ENCODE measurements at places on chromosomes 7 and 10.

GRCh38 chr7:12646139-12646538 lies 41.3 kb upstream of the ARL4A start:
- no peak for DNase-seq

GRCh38 chr10:80408242-80409101 lies at the start of gene PRXL2A:
TSS of gene PRXL2A (plus strand) at chr10:80408551. CDS start at chr10:80420468, 11,917 bp downstream.
- no peak for DNase-seq

- no peak for DNase-seq
Observed at GRCh38 chr10:103933557-103934121, 15.7 kb upstream of the STN1 start.

DNA sequence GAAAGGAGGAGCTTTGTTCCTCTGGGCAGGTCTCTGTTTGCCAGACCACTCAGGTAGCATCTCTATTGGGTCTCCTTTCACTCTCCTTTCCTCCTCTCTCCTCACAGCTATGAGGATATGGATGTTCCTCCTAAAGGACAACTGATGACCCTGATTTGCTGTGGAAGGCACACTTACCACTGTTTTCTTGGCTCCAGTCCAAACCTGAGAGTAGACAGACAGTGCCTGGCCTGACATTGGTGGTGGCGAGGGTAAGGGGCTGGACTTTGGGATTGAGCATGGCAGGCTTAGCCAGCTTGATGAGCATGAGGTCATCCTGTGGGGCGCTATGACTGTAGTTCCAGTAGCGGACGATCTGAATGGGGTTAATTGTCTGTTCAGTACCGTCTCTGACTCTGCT lies 3.6 kb downstream of the PRSS37 start:
- no peak for DNase-seq

DNA sequence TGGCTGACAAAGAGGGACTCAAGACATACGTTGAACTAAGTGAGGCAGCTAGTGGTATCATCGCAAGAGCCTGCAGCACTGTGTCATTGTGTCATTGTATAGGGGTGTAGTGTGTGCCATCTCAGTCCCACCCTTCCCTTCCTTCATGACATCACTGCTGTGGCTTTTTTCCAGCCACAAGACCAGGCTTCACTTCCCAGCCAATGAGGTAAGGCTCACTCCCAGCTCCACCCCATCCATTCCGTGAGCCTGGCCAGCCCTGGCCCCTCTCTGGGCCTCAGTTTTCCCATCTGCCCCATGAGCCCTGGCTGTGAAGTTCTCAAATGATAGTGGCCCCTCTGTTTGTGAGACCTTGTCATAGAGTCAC lies 134.3 kb upstream of the ZMIZ1 start:
- no peak for DNase-seq

DNA sequence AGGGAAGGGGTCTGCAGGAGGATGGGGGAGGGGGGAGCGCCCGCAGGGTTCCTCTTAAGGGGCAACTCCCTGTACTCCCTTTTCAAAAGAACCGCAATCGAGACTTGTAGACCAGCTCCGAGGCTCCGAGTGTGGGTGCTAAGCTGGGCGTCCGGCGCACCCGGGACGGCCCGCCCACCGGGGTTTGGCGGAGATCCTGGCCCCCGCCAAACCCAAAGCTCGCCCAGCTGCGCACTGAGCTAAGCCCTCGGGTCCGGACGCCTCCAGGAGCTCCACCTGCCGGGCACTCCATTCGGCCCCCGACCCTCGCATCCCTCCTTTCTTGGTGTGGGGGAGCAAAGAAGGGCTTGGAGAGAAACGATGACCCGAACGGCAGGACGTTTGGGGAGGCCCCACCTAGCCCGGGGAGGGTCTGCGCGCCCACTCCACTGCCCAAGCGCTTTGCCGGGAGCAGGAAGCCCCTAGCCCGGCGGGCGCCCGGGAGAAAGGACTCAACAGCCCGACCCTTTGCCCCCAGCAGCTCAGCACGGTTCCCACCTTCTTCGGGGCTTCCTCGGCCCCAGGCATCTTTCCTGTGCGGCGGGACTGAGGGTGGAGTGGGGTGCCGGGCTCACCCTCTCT lies 651 bp downstream of the AFAP1L2 start:
- no peak for DNase-seq

- DNase-seq = no peak
Observed at GRCh38 chr10:30088178-30088577, 28.8 kb upstream of the JCAD start.

- DNase-seq = no peak
Observed at GRCh38 chr10:119416855-119417254, 125.7 kb downstream of the RGS10 start.

- no peak for DNase-seq
Observed at GRCh38 chr10:74433993-74434392, 283.0 kb downstream of the ADK start.

- DNase-seq = peak; percentile 8
Observed at GRCh38 chr10:97596101-97597082, 6.9 kb downstream of the C10orf62 start.

GRCh38 chr10:130137090-130137448 lies 878 bp downstream of the GLRX3 start:
- no peak for DNase-seq

- no peak for DNase-seq
Observed at GRCh38 chr10:128008521-128009250, 101.8 kb downstream of the PTPRE start.

DNA sequence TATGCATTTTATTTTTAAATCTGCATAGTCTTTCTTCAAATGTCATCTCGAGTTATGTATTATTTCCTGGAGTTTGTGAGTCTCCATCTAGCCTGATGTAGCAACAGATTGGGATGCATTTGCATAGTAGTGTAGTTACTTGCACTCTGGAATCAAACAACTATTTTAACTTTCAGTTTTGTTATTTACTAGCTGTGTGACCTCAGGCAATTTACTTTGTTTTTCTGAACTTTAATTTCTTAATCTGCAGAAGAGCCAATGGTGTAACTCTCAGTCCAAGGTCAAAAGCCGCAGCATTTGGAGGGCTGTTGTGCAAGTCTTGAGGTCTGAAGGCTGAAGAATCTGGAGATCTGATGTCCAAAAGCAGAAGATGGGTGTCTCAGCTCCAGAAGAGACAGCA lies 175.8 kb upstream of the SORCS1 start:
- no peak for DNase-seq

- DNase-seq = no peak
Observed at GRCh38 chr7:48938539-48939295, 14.4 kb downstream of the CDC14C start.

DNA sequence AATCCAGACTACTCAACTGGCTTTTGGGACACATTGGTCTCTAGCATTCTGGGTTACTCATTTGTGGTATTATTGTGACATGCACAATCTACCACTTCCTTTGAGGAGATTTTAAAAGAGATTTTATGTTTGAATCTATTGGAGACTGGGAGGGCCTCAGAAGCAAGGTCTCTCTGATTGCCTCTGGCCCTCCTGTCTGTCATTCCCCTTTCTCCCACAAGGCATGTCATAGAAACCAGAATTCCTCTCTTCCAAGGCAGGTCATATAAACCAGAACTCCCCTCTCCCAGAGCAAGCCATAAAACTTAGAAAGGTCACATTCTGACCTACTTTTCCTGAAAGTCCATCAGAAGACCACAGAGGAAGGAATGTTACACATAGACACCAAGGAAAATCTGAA lies 777.7 kb downstream of the PHTF2 start:
- no peak for DNase-seq

DNA sequence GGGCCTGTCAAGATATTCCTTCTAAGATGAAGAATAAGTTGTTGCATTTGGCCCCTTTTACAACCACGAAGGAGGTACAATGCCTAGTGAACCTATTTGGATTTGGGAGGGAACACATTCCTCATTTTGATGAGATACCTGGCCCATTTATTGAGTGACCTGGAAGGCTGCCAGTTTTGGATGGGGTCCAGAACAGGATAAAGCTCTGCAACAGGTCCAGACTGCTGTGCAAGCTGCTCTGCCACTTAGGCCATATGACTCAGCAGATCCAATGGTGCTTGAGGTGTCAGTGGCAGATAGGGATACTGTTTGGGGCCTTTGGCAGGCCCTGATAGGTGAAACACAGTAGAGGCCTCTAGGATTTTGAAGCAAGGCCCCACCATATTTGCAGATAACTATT lies 704.6 kb downstream of the CCSER2 start:
- no peak for DNase-seq

- DNase-seq = no peak
Observed at GRCh38 chr7:16317406-16317805, 103.9 kb downstream of the CRPPA start.

DNA sequence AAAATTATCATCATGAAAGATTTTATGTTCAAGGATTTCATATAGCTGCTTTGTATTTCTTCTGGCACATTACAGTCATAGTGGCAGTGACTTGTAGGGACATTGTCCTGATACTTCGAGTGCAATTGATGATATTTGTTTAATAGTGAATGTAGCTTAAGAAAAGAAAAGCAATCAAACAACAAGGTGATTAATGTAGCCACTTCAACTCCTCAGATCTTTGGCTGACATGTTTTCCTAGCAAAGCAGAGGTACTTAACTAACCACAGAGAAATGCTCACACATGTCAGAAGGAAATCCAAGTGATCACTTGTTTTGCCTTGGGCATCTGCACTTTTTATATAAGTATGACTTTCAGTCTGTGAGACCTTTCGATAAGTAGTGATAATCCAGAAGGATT lies 470.3 kb downstream of the AUTS2 start:
- DNase-seq = no peak

DNA sequence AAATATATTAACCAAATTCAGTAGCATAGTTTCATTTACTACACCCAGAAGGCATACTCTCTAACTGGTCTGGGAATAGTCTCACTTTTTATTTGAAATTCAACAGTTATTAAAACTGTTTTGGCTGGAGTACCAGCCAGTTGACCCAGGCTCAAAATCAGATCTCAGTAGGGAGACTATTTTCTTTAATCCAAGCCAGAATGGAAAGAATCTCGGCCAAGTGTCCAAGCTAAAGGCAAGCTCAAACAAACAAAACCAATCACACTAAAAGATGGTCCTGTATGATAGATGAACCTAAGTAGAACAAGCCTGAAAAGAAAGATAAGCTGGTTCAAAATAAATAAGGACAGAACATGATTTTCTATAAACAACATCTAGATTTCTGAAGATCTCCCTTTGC lies 259.6 kb upstream of the POM121L12 start:
- DNase-seq = no peak

GRCh38 chr7:19772306-19772705 lies 1.1 kb downstream of the TMEM196 start:
- DNase-seq = no peak

DNA sequence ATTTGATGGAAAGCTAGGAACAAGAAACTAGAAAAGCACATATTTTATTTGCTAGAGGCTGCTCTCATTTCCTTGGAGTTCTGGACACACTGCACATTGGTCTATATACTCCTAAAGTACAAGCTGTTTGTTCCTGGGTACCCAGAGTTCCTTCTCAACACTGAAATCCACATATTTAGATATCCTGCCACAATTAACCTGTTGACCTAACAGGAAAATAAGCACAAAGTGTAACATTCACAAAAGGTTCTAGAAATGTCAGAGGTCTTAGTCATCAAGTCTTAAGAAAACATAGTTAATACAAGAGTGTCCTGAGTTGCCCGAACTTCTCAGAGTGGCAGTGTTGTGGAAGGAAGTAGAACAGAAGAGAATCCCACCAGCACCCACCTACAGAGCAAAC lies 115.6 kb downstream of the ELMO1 start:
- DNase-seq = no peak

DNA sequence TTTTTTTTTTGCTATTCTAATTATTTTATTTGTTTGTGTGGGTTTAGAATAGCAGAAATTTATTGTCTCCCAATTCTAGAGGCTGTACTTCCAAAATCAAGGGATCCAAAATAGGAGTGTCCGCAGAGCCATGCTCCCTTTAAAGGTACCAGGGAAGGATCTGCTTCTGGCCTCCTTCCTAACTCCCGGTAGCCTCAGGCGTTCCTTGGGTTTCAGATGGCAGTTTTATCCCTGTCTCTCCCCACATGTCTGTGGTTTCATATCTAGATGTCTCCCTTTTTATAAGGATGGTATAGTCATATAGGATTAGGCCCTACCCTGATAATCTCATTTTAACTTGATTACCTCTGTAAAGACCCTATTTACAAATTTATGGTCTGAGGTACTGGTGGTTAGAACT lies 48.4 kb downstream of the BMPR1A start:
- DNase-seq = no peak

GRCh38 chr10:130046591-130046990 lies 64.0 kb downstream of the C10orf143 start:
- DNase-seq = no peak

DNA sequence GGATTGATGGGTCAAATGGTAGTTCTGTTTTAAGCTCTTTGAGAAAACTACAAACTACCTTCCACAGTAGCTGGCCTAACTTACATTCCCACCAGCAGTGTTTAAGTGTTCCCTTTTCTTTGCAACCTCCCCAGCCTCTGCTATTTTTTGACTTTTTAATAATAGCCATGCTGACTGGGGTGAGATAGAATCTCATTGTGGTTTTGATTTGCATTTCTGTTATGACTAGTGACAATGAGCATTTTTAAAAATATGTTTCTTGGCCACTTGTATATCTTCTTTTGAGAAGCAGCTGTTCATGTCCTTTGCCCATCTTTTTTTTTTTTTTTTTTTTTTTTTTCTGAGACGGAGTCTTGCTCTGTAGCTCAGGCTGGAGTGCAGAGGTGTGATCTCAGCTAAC lies 155.2 kb upstream of the BMPER start:
- no peak for DNase-seq

DNA sequence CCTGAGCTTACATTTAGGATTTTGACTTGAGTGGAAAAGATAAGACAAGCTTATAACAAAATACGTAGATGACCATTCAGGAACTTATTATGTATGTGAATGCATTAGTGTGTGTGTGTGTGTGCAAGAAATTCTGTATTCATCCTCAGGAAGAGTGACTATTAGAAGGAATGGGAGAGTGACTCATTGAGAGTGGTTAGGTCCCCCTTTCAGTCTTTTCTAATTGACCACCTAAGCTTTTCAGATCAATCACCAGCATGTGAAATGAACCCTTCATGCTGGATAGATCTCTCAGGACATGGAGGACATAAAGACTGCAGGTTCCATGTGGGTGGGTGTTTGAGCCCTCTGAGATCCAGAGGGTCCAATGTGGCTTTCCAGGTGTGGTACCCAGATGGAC lies 153.5 kb downstream of the MBL2 start:
- DNase-seq = no peak

- no peak for DNase-seq
Observed at GRCh38 chr7:46554688-46555422, 633.8 kb upstream of the IGFBP3 start.

DNA sequence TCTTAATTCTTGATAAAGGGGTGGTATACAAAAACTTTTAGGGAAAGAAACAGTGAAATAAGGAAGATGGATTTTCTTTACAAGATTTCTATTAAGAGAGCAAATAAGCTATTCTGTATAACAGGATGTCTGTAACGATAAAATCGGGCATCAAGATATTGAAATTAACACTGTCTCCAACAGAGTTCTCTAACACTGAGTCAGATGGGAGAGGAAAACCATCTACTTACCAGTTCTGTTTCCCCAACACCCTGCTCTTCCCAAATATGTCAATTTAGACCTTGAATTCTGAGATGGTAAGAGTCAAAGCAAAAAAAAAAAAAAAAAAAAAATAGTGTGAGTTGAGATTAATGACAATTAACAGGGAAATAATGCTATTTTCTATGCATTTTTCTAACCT lies 23.0 kb downstream of the SMURF1 start:
- DNase-seq = no peak

- no peak for DNase-seq
Observed at GRCh38 chr7:104928721-104929400, 85.1 kb upstream of the KMT2E start.

Data from GOT3 (cell line).